ENCODE measurements at places on chromosomes 5 and 9.
A peak's percentile ranks its signal among the peaks of the same experiment; 100 is the strongest.

- no peak for DNase-seq
Observed at GRCh38 chr5:128279345-128279744, 195.8 kb downstream of the SLC12A2 start.

DNA sequence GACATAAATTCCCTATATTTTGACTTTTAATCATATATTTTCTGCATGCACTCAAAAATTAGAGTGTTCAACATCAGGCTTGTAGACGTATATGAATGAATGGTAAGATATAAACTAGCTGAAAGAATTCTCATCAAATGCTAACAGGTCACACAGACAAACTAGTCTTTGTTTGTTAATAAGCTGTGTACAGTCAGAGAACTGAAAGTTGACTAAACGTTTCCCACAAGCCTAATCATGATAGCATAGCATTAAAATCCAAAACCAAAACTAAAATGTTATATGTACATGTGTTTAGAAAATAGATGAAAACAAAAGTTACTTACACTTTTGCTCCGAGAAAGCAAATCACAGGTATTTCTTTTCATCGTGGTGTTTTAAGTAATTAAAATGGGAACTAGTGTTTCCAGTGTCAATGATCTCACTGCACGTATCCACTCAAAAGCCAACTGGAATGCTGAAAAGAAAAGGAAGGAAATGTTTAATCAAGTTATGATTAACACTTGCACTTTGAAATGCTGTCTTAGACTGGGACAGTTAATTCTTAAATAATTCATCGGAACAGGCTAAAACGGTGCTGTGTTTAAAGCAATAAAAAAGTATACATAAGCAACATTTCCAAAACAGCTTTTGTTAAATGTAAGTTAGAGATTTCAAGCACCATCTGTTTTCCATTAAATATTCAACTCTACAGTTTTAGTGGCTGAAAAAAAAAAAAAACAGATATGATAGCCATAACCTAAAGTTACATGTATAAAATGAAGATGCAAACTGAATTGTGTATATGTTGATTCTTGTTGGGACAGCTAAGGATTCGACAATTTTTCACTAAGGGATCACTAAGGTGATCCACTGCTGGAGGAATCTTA, 291.9 kb upstream of the PDE4D start:
- no peak for DNase-seq

- DNase-seq = no peak
Observed at GRCh38 chr9:36150574-36151315, 14.2 kb downstream of the GLIPR2 start.

DNA sequence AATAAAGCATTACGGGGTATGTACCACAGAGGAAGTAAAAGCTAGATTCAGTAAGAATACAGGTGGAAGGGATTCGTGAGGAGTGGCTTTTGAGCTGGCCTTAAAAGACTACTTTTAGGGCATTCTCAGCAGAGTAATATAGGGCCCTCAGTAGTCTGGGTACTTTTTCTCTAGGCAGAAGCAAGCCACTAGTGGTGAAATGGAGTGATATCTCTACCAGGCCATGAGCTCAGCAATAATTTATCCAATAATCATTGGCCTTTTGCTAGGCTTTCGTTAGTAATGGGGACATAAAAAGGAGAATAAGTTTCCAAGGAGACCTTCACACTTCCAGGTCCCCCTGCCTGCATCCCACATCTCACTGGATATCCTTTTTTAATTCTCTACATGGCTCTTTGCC, 1.7 kb downstream of the POLR3G start:
- DNase-seq = no peak

- DNase-seq = no peak
Observed at GRCh38 chr5:34496701-34497469, 159.2 kb upstream of the RAI14 start.

- no peak for DNase-seq
Observed at GRCh38 chr9:108012886-108013665, 523.5 kb upstream of the KLF4 start.

DNA sequence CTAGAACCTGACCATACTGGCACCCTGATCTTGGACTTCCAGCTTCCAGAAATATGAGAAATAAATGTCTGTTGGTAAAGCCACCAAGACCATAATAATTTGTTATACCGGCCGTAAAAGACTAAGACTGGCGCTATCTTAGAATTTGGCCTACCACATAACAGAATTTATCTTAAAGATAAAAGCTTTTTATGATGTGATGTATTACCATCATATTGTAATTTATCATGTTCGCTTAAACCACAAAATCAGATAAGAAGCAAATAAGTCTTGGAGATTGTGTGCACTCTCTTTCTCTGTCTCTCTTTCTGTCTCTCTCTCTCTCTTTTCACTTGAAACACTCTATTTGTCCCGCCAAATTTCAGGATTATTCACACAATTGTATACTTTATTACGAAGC, 35.6 kb downstream of the FST start:
- no peak for DNase-seq

DNA sequence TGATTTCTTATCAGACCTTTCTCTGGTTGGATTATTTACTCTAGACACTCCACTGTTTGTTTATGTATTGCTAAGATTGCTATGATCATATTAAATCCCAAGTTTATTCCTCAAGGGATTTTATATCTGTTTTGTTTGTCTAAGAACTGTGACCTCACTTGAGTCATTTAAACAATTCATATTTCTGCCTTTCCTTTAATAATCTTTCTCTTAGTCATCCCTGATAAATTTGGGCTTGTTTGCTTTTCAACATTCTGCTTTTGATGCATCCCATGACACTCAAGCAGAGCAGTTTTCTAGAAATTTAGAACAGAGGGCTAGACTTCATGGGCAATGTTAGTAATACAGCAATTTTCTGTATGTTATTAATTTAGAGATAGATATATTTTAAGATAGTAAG, 231.6 kb upstream of the TNC start:
- no peak for DNase-seq

DNA sequence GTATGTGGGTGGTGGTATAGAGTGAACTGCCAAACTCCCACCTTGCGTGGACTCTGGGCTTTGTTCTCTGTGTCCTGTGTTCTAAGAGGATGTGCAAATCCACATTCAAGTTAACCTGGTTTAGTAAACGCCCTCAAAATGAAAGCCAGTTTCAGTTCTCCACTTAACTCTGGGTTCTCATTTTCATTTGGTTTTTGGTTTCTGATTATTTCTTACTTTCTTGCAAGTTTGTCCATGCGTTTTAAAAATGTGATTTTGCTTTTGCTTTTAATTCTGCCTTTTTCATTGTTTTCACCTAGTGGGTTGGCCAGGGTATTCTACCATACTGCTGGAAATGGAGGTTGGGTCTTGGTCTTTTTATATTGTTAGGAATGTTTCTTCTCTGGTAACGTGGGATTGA, 38.2 kb downstream of the GALNT10 start:
- DNase-seq = no peak

GRCh38 chr5:91521785-91522184, 138.7 kb upstream of the ARRDC3 start:
- no peak for DNase-seq

GRCh38 chr5:149399775-149400174, 20.7 kb upstream of the IL17B start:
- DNase-seq = no peak

DNA sequence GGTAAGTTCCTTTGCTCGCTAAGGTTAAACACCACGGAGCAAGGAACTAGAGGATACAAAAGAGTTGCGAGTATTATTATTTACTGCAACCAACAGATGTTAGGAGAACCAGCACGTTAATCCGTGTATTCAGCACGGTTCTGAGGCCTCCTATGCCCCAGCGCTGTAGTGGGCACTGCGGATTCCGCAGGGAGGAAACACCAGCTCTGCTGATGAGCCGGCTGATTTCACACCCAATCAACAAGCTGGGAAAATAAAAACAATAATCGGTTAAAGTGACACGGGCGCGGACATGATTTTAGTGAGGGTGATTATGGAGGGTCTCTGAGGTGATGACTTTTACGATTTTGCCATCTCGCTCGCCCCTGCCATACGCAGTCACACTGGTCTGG, 702 bp upstream of the PRELID2 start:
- DNase-seq = no peak

- no peak for DNase-seq
Observed at GRCh38 chr5:125668884-125669283, 754.3 kb upstream of the GRAMD2B start.

DNA sequence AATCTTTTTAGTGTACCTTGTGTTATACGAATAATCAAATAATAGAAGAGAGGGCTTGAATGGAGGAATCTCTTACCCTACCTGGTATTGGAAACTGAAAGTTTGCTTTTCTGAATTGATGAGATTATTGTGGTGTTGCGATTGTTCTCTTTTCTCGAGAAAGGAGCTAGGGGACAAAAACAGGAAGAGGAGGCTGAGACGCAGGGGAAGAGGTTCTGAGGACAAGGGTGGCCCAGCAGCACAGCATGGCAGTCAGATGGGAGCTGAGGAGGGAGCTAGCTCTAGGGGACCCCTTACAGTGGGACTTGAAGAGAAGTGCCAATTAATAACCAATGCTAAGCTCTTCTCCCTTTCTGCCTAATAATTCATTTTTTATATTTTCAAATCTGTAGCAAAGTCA, 183.3 kb upstream of the DMAC1 start:
- DNase-seq = no peak

GRCh38 chr5:128009403-128009802, 74.2 kb upstream of the SLC12A2 start:
- DNase-seq = no peak

DNA sequence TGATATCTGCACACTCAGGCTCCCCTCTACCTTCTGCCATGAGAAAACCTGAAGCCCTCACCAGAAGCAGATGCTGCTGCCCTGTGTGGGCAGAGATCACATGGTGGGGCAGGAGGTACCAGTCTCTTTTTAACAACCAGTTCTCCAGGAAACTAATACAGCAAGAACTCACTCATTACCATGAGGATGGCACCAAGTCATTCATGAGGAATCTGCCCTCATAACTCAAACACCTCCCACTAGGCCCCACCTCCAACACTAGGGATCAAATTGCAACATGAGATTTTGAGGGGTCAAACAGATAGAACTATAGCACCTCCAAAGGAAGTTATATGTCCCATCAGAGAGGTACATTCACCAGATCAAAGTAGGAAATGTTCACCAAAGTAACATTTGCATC, 136.3 kb upstream of the SHB start:
- DNase-seq = no peak

DNA sequence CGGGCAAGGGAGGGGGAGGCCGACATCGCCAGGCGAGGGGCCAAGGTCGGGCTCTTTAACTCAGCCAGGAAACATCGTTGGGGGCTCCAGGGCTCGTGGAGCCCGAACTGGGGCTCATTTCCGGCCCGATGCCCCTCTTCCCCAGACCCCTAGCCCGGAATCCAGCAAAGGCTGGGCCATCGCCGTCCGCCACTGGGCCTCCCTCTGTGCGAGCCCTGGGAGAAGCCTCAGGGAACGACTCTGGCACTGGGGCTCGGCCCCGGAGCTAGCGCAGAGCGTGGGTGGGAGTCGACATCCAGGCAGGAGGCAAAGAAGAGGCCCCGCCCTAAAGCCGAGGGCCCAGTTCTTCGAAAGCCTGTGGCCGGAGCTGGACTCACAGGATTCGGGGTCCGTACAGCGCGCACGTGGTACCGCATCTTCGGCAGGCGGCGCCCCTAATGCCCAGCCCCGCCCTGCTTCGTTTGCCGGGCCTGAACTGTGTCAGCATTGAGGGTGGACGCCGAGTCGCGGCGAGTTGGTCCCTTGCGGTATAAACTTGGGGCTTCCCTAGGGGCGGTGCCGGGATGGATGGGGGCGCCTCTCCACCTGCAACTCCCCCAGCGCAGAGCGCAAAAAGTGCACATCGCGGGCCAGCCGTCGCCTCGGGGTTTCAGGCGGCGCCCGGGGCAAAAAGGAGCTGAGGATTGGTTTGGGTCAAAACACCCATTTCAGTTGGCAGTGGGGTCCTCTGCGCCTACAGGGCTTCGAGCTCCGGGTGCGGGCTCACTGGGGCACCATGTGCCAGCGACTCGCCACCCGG, 3.6 kb upstream of the PAX5 start:
- peak; percentile 24 for DNase-seq

GRCh38 chr5:128487041-128487440, 51.0 kb downstream of the FBN2 start:
- no peak for DNase-seq

GRCh38 chr5:174177976-174178605, 132.6 kb downstream of the NSG2 start:
- no peak for DNase-seq

- no peak for DNase-seq
Observed at GRCh38 chr9:106869028-106869427, 6.1 kb downstream of the ZNF462 start.

DNA sequence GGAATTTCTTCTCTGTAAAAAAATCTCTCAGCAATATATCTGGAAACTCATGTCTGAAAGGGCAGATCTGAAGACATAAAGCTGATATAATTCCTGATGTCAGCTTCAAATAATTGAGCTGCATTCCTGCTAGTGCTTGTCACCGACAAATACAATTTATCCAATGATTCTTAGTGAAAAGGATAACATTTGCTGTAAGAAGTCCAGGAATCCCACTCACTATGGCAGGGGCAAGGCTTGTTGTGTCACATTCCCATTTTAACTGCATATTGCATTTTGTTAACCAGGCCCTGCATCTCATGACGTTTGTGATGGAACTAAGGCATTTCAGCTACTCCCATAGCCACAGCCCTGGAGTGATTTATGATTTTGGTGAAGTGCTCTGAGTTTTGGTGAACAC, 160.1 kb upstream of the DAB2 start:
- no peak for DNase-seq

GRCh38 chr9:111052791-111053190, 14.5 kb upstream of the LPAR1 start:
- no peak for DNase-seq

DNA sequence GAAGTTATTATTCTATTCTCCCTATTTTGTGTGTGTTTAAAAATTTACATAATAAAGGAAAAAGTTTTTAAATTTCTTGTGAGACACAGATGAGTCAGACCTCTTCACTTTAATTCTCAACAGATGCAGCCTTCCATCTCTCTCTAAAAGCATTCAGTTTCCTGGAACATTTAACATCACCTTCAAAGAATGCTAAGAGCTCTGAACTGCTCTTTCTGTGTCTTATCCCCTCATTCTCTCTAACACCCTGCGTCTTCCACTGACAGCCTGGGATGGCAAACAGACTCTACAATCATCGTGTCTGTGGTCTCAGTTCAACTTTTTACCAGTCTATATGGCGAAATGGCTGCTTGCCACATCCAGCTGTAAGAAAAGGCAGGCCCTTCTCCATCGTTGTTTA, 173.0 kb downstream of the HINT1 start:
- DNase-seq = no peak

DNA sequence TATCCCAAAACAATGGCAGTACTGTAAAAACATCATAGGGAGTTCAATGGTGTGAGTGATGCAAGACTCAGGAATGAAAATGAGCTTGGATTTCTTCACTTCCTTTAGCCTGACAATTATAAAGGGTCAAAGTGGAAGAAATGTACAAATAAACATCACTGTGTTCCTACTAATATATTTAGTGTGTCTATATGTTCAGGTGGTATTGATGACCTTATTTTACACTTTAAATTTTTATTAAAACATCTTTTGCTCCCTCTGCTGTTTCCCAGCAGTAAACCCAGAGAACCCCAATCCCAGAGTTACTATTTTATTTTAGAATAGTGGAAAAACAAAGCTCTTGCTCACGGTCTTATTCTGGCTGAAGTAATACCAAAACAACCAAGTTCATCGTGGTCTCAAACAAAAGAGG, 2.0 kb downstream of the LOX start:
- DNase-seq = no peak

All from activated naive CD4-positive, alpha-beta T cell treated with anti-CD3 and anti-CD28 coated beads, Interleukin-2, amount 50 U/mL, for 16 hours (primary cell).